ENCODE measurements at places on chromosomes 6 and 20. TPM values are rescaled to one million over a fixed set of nuclear protein-coding genes. Genes with fewer than 3 reads are reported as not detected.

DNA sequence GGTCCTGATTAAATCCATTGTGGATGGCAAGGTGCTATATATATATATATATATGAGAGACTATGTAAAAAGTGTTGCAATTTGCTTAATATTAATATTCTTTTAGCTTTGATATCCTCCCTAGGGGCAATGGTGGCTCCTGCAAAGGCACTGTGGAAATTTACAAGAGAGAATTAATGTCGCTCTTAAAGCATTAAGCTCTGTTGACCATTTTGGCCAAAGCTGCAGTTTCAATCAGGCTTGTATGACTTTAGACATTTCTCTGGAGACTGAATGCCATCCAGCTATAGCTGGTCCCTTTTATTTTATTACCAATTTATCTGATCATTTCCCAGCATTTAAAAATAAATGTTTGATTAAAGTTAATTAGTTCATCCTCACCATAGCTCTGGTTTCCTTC, 155.3 kb downstream of the JARID2 start:
- DNase-seq, result no peak

- no peak for DNase-seq
Measured at GRCh38 chr6:55557146-55557545, 21.8 kb downstream of the HMGCLL1 start.

GRCh38 chr6:125932451-125932795, 24.1 kb upstream of the HINT3 start:
- no peak for DNase-seq

GRCh38 chr6:132456700-132457143, 55.4 kb upstream of the MOXD1 start:
- DNase-seq, result no peak

GRCh38 chr6:73309785-73310502, 44.1 kb downstream of the DPPA5 start:
- DNase-seq, result peak; percentile 57

DNA sequence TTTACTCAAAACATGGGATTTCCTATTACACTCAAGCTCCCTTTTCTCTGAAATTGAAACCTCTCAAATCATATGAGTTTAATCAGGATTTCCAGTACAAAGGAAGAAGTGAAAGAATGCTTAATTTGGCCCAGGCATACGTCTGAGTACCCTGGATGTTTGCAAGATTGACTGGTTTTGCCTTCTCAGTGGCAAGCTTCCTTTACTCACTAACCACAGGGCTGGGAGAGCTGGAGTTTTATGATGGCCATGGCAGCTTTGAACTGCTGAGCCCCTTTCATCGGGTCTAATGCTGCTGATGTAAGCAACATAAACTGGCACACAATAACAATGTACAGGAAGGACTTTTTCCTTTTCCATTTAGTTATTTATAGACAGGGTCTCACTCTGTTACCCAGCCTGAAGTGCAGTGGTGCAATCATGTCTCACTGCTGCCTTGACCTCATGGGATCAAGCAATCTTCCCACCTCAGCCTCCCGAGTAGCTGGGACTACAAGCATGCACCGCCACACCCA, 194.8 kb downstream of the SLC35F1 start:
- DNase-seq, result no peak

DNA sequence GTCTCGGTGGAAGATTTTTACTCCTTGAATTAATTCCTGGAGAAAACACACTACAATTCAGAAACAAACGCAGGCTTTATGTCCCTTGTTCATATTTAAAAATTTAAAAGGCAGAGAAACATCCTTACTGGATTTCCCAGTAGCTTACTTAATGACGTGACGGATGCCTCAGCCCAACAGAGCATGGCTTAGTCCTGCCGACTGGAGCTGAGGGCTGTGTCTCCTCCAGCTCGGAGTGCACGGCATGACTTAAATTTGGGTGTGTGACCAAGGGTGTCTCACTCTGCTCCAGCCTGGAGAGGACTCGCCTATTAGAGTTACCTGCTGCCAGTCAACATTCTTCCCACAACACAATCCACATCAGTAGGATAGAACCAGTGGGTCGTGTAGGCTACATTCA, 107.1 kb downstream of the PSMB1 start:
- DNase-seq, result no peak

The TRIM15 gene
- polyA plus RNA-seq, result not detected

The KCNB1 gene
- polyA plus RNA-seq, result not detected

The BPIFB4 gene
- polyA plus RNA-seq, result not detected
